ENCODE measurements at places on chromosomes 3 and 15. TPM values are rescaled to one million over a fixed set of nuclear protein-coding genes. Genes with fewer than 3 reads are reported as not detected.

Gene CD86
- total RNA-seq = not detected

Gene GOLGA6L2
- not detected for total RNA-seq

Gene KLF15
- total RNA-seq = 0.18 TPM

Gene CPN2
- total RNA-seq = not detected

Gene LRIG1
- total RNA-seq = 87.8 TPM

Gene SLC9A9
- 2.3 TPM for total RNA-seq

Measured in IMR-90 (cell line).